ENCODE measurements at places on chromosomes 12 and 14.
A peak's percentile ranks its signal among the peaks of the same experiment; 100 is the strongest.

DNA sequence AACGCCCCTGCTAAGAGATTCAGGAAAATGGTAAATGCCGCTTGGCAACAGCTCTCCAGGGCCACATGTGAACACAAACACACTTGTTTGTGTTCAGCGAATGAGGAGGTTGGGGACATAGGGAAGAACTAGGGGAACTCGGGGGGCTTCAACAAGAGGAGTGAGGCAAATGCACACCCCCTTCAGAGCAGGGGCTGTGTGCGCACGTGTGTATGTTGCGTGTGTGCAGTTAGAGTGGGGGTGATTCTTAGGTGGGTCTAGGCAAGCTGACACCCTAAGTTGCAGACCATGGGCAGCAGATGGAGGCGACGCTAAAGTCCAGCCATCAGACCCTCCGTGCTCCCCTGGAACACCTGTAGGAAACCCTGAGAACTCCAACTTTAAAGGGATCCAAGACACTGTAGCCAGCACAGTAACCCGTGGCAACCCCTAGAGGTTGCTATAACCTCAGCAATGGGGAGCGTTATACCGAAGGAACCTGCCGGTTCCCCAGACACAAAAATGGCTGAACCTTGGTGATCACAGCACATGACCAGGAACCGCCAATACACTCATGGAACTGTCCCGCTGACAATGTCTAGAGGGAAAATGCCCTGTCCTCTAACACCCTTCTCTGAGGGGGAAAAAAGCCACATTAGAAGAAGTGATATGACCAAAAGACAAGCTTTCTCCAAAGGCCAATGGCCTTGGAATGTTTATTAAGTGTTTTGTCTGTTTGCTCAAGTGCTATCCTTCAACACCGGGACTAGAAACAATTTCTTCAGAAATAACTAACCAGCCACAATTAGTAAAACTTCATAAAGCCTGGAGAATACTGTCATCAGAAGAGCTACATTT, 86.5 kb upstream of the CEP83 start:
- peak; percentile 49 for DNase-seq

DNA sequence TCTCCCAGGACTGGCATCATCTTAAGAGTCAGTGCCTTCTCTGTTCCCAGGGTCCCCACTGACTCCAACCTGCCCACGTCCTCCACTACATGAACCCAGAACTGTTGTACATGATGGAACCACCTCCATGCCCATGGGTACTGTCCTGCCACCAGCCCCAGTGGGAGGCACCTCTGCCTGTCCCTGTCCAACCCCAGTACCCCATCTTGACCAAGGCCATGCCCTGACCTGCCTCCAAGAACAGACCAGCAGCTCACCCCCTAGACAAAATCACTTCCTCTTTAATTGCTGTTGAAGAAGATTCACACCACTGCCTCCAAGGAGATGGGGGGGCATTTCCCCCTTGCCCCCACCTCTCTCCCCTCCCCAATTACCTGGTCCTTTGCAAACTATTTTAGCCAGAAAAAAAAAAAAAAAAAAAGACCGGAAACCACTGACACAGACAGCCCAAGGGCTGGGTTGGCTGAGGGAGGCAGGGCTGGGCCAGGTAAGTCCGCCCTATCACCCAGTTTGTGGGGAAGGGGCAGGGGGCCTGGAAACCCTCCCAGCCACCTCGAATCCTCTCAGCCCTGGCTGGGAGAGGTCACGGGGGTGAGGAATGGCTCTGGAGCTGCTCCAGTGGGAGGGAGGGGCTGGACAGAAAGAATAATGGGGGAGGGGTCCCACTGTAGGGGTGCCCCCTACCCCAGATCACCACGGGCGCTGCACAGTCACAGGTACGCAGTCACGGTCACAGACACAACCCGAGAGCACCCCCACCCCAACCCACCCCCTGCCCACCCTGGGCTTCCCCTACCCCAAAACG, 13.4 kb downstream of the AGAP2 start:
- DNase-seq: no peak

DNA sequence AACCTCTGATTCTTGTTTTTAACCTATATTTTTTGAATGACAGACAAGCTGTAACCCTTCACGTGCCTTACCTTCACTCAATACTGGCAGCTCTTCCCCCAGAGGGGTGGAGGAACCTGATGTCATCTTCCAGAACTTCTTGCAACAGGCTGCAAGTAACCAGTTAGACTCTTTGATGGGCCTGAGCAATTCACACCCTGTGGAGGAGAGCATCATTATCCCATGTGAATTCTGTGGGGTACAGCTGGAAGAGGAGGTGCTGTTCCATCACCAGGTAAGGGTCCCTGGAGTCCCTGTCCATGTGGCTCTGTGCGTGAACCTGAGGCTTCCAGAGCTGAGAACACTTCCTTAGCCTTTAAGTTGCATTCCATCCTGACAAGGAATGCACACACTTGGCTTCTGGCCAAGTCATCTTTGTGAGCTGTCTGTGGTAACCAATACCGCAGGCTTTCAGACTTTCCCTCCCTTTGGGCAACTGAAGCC, 22.7 kb downstream of the TRAFD1 start:
- no peak for DNase-seq

DNA sequence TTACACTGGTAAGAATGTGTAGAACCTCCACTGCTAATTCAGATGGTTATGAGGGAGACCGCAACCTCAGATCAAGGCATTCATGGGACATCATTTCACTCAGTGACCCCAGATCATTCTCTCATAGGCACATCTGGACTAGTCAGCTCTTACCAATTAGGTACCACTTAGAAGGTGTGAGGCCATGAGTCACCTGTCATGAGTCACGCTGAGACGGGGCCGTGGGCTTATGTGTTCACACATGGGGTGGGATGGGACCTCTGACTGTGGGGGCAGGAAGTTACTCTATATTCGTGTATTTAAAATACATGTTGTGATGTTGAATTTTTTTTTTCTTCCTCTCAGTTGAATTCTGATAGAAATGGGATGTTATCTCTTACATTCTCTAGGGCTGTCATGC, 55.9 kb downstream of the CCDC92 start:
- no peak for DNase-seq

Data from NCI-H526 (cell line).